AG09309 (cell line): ENCODE measurements at places on chromosomes 13 and 19.

DNA sequence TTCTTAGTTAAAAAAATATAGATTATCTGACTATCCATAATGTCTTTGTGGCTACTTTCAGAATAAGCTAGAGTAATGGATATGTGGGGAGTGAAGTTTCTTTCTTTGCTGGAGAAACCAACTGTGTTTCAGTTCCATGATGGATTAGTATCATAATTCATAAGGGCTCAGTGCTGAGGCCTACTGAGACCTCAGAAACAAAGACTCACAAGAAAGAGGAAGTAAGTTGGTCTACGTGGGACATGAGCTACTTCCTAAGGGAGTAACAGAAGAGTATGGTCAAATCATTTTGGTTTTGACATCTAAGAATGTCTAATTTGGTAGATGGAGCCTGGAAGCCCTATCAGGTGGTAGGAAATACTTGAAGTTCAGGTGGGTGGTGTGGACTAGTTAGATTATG is 99.0 kb upstream of the HTR2A start:
- no peak for DNase-seq

- no peak for DNase-seq
Measured at GRCh38 chr19:35267353-35267817, 1.4 kb upstream of the USF2 start.

DNA sequence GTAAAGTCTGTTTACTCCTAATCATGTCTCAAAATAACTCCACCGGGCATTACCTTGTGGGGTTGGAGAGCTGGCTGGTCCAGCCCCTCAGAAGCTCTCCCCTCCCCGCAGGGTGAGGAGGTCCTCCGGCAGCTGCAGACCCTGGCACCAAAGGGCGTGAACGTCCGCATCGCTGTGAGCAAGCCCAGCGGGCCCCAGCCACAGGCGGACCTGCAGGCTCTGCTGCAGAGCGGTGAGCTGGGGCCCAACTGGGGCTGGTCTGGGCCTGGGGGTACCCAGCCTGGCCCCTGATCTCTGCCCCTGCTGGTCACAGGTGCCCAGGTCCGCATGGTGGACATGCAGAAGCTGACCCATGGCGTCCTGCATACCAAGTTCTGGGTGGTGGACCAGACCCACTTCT is 20.2 kb downstream of the HIPK4 start:
- DNase-seq, result no peak

- no peak for DNase-seq
Measured at GRCh38 chr19:33344573-33344925, 29.0 kb upstream of the CEBPG start.

- DNase-seq, result peak; percentile 3
Measured at GRCh38 chr13:37029617-37030016, 29.0 kb downstream of the EXOSC8 start.

- DNase-seq, result no peak
Measured at GRCh38 chr19:33434886-33435705, 61.6 kb downstream of the CEBPG start.

- no peak for DNase-seq
Measured at GRCh38 chr13:71814806-71815360, 52.1 kb downstream of the DACH1 start.

DNA sequence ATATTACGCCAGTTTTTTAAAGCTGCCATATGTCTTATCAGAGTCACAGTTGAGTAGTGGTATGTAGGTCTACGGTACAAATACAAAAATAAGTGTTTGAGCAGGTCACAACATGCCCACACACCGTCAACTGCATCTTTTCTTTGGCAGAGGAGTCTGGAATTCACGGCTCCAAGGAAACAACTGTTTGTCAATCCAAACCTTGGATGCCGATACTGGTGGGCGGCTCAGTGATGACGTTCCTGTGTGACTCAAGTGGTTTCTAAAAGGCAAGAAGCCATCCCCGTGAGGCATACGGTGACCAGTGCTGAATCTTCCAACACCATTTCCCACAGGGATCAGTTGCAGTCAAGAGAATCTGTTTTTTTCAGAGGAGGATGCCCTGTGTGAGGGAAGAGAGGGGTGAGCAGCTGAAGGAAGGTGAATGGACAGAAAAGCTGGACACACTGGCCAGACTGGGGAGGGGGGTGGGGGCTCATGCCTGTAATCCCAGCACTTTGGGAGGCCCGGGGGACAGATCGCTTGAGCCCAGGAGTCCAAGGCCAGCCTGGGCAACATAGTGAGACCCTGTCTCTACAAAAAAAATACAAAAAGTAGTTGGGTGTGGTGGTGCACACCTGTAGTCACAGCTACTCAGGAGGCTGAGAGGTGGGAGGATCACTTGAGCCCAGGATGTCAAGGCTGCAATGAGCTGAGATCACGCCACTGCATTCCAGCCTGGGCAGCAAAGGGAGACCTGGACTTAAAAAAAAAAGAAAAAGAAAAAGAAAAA is 22.8 kb upstream of the CEBPG start:
- peak; percentile 47 for DNase-seq

DNA sequence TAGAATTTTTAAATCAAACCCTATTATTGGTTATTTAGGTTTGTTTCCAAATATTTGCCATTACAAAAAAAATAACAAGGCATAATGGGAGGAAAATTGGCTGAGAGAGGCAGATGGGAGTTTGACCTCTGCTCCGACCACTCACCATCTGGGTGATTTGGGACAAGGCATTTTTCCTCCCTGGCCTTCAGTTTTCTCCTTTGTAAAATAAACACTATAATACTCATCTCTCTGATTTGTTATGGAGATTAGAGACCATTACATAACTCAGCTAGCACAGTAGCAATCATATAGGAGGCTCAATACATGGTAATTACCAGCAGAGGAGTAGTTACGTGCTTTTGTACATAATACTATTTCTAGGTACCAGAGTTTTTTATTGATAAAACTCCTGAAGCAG is 70.2 kb upstream of the STK24 start:
- no peak for DNase-seq

DNA sequence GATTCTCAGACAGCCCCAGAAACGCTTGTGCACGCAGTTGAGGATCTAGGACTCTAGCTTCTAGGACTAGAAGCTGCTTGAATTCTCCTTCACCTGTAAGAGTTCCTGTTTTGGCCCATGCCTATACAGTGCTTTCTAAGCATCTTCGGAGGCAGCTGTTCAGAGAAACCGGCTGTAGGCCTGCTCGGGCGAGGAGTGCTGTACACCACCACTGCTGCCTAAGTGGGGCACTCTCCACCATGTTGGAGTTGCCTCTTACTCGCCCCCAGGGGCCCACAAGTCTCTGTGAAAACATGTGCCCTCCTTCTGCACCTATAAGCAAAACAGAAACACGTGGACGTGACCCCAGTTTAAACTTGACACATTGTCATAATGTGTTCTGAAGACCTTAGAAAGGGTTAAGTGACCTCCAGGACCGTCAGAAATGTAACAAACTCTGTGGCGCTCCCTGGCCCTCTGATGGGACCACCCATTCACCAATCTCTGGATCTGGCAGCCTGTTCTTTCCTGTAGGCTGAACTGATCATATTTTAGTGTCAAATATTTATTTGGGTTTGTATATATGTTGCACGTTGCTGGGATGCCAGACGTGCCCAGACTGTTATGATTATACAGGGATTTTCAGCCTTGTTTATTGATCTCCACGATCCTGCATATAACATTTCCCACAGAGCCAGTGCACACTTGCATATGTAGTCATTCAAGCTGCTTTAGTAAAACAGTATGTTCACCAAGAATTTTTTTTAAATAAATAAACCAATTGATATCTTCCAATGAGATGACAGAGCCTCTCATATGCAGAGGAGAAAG is 60.8 kb downstream of the C13orf42 start:
- no peak for DNase-seq

DNA sequence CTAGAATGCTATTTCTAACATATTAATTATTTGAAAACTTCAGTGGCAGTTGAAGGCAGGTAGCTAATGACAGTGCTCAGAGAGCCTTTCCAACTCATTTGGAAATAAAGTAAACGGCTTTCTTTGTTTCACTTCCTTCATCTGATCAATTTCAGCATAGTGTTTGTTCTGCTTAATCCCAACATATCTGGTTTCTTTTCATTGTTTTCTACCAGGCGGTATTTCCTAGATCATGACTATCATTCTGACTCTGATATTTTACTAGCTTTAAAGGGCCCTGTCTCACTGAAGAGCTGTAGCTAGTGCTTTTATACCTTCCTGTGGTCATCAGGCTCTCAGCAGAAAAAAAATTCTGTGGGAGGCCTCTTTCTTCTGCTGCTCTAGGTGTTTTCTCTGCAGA is 178.6 kb downstream of the RBM26 start:
- DNase-seq, result no peak

- DNase-seq, result no peak
Measured at GRCh38 chr19:4115050-4115817, 8.7 kb downstream of the MAP2K2 start.

DNA sequence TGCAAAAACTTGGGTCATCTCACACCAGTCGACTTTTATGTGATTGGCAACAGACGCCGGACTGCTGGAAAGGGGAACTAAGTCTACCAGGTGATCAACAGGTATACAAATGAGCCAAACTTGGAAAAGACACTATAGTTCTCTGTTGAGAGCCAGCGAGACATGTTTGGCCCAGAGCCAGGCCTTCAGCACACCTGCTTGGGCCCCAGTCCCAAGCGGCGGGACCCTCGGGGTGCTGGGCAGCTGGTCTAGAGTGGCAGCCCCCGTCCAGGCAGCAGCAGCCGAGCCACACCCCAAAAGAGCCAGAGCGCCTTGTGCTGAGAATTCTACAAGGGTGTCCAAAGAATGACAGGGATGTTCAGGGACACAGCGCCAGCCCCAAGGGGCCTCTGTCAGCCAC is 28.0 kb downstream of the NAXD start:
- DNase-seq, result no peak

DNA sequence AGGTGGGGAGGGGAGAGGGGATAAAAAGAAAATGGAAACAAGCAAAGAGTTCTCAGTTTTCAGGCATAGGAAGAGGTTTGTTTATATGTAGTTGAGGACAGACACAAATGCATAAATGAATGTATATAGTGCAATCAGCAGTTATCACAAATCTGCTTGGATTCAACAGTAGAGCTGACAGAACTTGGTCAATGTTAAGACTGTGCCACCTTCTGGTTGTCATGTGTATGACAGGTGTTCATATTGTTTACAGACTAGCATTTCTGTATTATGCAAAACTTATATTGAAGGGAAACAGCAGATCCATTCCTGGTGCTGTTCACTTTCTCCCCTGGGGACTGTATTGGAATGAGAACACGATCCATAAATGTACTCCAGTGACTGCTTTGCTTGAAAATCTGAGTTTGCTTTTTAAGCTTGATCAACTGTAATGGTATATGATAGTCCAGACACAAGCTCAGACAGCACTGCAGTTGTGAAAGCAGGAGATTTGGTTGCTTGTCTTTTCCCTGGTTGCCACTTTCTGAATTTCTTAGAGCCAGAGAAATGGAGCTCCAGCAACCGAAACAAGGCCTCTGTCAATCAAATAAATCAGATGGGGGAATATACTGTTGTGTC is 319.5 kb upstream of the OBI1 start:
- peak; percentile 17 for DNase-seq
